ENCODE measurements at places on chromosomes 16 and 17.

DNA sequence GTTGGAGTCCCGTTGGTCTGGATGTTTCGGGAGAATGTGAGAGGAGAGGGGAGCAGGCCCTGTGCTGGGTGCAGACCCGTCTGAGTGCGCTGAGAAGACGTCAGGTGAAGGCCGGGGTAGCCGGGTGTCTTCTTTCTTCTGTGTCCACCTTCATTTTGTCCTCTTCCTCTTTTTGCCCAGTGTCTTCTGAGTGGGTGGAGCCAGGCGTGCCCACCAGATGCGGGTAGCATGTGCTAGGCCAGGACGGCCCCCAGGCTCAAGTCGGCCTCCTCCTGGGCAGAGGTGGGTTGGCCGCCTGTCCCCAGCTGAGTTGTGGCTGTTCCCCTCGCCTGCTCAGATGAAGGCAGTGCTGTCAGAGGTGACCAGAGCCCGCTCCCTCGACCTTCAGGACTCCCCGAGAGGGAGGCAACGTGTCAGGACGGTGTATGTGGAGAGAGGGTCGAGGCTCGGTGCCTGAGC, 3.5 kb downstream of the METRNL start:
- DNase-seq: no peak

- DNase-seq: no peak
Measured at GRCh38 chr17:68048996-68049395, 13.5 kb downstream of the KPNA2 start.

DNA sequence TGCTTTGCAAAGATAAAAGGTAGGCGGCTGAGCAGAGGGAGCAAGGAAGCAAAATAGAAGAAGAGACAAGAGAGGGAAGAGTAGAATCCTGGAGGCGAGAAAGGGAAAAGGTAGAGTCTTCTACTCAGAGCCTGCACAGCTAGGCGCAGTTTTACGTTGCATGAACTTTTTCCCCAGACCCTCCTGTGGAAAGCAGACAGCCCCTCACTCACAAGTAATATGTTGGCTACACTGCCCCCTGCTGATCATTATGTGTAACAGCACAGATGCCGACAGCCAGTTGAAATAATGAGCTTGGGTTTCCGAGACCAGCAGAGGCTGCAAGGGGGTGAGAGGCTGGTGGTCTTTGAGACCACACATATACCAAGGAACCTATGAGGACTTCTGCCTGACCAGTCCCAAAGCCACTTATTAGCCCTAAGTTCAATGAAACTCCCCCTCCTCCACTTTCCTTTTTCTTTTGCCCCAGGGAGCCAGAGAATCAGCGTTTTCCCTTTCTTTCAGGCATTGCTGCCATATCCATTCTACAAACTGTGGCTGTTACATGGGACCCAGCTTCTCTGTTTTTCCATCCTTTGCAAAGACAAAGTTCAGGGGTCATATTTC, 22.5 kb upstream of the CMTR2 start:
- DNase-seq: no peak

- no peak for DNase-seq
Measured at GRCh38 chr17:64066716-64067115, 46.3 kb upstream of the ICAM2 start.

- no peak for DNase-seq
Measured at GRCh38 chr16:58584831-58585505, 44.7 kb downstream of the CNOT1 start.

- peak; percentile 73 for DNase-seq
Measured at GRCh38 chr17:74748529-74749278, at the start of gene NHERF1. Gene NHERF1 (plus strand): TSS chr17:74748628. CDS start chr17:74748847, 219 bp downstream.

DNA sequence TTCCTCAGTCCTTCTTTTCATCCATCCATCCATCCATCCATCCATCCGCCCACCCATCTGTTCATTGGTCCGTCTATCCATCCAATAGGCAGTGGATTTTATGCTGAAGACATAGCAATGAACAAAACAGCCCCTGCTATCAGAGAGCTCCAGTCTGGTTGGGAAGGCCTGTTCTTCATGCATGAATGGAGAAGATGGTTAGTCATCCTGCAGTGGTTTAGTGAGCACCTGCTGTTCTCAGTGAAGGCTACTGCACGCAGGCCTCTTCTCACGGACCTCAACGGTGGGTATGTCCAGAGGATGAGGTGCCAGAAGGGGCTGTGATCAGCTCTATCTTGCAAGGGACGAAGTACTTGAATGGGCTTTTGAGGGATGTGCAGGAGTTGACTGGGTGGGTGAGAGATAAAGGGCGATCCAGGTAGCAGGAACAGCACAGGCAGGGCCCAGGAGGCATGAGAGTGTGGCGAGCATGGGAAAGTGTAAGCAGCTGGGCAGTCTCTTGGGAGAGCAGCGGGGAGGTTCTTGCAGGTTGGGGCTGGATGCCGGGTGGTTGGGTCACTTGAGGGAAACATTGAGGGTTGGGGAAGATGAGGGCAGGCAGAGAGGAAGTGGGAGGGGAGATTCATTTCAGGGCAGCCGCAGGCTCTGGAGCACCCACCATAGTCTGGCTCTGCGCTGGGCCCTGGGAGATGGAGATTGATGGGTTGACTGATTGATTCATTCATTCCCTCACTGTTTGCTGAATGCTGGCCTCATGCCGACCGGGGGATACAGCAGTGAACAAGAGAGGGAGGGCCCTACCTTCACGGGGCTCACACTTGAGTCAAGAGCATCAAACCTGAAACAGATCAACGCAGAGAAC, 115.0 kb upstream of the CIBAR2 start:
- no peak for DNase-seq

- DNase-seq: no peak
Measured at GRCh38 chr16:12344577-12345343, 368.2 kb downstream of the SNX29 start.

DNA sequence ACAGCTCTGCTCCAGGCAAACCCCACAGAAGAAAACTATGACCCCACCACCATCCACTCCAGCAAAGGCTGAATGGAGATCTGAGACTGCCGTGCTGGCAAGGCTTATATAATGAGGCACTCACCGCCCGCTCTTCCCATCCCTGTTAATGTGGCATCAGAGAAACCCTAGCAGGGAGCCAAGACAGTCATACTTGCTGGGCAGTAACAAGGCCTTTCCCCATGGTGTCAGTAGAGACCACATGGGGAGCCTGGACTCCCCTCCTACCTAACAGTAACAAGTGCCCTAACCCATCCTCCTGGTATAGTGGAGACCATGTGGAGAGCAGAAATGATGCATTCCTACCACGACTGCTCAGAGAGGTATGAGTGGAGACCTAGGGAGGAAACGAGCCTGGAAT, 235.2 kb downstream of the C16orf78 start:
- no peak for DNase-seq

DNA sequence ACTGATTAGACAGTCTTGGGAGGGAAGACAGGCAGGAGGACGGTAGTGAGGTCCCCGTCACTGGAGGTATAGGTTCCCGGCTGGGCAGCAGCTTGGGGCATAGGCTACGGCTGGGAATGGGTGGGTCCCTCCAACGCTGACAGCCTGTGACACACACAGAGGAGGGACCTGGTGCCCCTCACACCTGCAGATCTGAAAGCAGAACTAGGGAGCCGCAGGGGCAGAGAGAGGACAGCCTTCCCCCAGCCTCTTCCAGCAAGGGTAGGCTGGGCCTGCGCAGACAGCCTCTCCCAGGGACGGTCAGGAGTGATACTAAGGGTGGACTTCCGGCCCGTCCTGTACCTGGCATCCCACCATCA, 2.0 kb downstream of the P2RX1 start:
- DNase-seq: no peak

Data from NCI-H1048 (cell line).